Caki2 (cell line): ENCODE measurements at places on chromosomes 5 and 9. TPM values are rescaled to one million over a fixed set of nuclear protein-coding genes. Genes with fewer than 3 reads are reported as not detected.

GRCh38 chr5:127210042-127210441 is 80.6 kb upstream of the MEGF10 start:
- no peak for DNase-seq

Gene KCNMB1
- total RNA-seq: 0.14 TPM in 1 of 2 replicates, not detected in the other

Gene HSD17B3
- total RNA-seq: 2.4 TPM in 1 of 2 replicates, not detected in the other

Gene POU5F2
- not detected in 2 replicates for total RNA-seq

Gene MSX2
- total RNA-seq: 7.5 and 25.3 TPM in 2 replicates

GRCh38 chr9:133115604-133116345 is 5.3 kb downstream of the RALGDS start:
- no peak for DNase-seq

DNA sequence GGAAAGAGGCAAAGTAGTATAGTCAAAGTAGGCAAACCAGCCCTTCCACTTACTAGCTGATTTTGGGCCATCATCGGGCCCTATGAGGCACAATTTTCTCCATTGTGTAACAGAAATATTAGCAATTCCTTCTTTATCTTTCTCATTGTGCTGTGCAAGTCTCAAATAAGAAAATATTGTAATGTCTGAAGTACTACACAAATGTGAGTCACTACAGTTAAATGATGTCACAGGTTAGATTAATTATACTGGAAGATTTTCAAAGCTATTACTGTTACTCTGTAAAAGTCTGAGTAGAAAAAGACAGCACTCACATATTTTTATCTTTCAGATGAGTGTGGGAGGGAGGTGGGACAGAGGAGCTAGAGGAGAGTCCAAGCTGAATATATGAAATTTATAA is 12.4 kb upstream of the TMC1 start:
- no peak for DNase-seq
